ENCODE measurements at places on chromosomes 1 and 21.

GRCh38 chr1:116472431-116472961 lies 98.3 kb downstream of the CD58 start:
- DNase-seq: peak; percentile 30

- DNase-seq: no peak
These were observed 804.8 kb downstream of the USP25 start for GRCh38 chr21:16534408-16535101.

GRCh38 chr1:200992382-200993048 lies 31.0 kb downstream of the KIF21B start:
- DNase-seq: no peak

- no peak for DNase-seq
These were observed 111.9 kb downstream of the PRDM16 start for GRCh38 chr1:3180915-3181314.

DNA sequence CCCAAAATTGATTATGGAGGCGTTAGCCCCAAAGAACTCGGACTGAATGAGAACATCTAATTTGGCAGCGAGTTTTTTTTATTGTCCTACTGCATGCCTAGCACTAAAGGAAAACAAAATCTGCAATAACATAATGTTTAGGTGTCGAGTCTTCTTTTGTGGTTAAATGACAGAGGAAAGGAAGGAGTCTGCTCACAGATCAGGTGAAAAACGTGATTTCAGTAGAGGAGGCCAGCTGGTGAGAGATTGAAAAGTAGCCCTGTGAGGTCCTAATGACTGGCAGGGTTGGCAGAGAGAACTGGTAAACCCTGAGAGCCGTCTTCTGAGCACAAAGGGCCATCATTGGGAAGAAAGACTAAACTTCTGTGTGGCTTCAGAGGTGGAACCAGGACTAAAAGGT lies 24.2 kb downstream of the WDTC1 start:
- no peak for DNase-seq

GRCh38 chr1:99852648-99853047 lies 2.5 kb downstream of the AGL start:
- DNase-seq: no peak

GRCh38 chr1:155015527-155016230 lies 13.1 kb downstream of the ZBTB7B start:
- no peak for DNase-seq

- no peak for DNase-seq
These were observed 500.3 kb upstream of the C1orf87 start for GRCh38 chr1:60573726-60574409.

- no peak for DNase-seq
These were observed 628 bp downstream of the C1orf159 start for GRCh38 chr1:1115136-1115785.

DNA sequence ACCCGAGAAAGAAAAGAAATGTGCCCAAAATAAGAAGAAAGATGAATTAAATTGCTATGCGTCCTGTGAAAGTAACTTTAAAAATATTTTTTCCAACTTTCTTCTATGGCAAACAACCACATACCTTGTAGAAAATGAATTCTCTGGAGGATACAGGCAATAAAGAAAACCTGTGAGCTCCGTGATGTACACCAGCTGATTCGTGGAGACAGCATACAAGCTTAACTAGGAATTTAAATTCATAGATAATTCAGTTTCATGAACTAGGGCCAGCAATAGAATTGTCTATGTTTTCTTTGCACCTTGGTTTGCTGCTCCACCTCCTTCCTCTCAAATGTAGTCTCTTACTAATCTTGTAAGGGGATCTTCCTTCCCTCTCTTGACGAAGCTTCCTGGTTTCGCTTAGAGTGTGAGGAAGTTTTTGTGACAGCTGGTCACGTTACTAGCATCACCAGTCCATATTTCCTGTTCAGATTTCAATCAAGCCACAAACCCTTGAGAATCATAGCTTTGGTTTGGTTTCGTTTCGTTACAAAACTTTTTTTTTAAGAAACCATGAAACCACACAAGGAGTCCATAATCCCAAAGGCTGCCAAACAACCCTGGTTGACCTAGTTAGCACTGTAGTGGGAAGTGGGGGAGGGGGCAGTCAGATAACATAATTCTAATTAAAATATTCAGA lies 35.8 kb downstream of the GREM2 start:
- no peak for DNase-seq

GRCh38 chr1:212959266-212960220 lies 9.2 kb downstream of the VASH2 start:
- no peak for DNase-seq

DNA sequence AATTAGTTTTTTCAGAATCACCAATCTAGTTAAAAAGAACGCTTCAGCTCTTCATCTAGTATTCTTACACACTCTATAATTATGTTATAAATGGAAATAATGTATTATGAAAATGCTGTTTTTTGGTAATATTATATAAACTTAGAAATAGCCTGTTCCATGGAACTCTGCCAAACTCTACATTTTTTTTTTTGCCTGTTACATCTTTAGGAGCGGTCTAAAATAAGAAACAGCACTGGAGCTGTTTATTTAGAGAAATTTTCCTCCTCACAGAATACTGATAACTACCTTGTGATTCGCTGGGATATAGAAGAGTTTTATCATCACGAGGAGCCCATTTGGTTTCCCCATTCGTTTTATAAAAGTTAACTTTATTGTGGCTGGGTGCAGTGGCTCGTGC lies 58.5 kb downstream of the PKN2 start:
- DNase-seq: peak; percentile 14

GRCh38 chr1:181769846-181770245 lies 286.5 kb downstream of the CACNA1E start:
- no peak for DNase-seq

GRCh38 chr1:6260961-6261614 lies at the start of gene GPR153:
Gene GPR153, minus strand, starts transcription at chr1:6261098. Its CDS starts 6,193 bp downstream, at chr1:6254905.
- no peak for DNase-seq

GRCh38 chr1:87959236-87959635 lies 630.6 kb downstream of the LMO4 start:
- no peak for DNase-seq

DNA sequence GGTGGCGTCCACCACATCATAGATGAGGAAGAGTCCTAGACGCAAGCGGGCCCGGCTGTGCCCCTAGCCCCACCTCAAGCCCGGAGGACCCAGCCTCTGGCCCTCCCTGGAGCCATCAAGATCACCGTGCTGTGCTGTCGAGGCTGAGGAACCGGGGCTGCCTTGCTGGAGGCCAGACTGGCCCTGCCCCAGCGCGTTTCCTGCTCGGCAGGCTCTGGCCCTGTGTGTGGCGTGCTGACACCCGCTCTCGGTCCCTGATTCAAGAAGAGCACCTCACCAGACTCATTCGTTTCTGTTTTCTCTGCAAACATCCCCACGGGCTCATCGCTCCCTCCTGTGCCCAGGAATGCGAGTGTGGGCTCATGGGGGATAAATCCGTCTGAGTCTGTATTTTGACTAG lies 51.1 kb downstream of the GLIS1 start:
- DNase-seq: no peak

GRCh38 chr1:219362702-219363101 lies 189.0 kb downstream of the LYPLAL1 start:
- DNase-seq: no peak

DNA sequence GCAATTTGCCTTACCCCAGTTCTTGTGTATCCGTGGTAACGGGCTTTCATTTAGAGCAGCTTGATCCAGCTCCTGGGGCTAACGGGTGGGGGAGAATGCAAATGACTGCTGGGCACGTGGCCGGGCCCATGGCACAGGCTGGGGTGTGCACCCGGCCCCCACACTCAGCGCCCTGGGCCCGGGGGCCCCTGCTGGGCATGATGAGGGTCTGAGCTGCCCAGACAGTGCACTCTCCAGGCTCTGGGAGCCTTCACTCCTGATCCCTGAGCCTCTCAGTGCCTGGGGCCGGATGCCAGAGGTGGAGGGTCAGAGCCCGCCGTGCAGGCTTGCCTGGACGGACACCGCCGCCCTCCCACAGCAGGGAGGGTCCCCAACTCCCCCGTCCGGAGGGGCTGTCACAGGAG lies 20.1 kb upstream of the PEX10 start:
- DNase-seq: no peak

GRCh38 chr1:85473390-85473789 lies 8.4 kb upstream of the DDAH1 start:
- no peak for DNase-seq

- peak; percentile 37 for DNase-seq
These were observed 2.1 kb upstream of the AHDC1 start for GRCh38 chr1:27605796-27606707.

GRCh38 chr1:53957194-53957818 lies 11.2 kb downstream of the LRRC42 start:
- no peak for DNase-seq

Data from left lung (tissue), 14 donors.